BJ (cell line): ENCODE measurements at places on chromosomes 6 and 20.

- no peak for DNase-seq
Observed at GRCh38 chr6:168678588-168678987, 237.6 kb downstream of the SMOC2 start.

DNA sequence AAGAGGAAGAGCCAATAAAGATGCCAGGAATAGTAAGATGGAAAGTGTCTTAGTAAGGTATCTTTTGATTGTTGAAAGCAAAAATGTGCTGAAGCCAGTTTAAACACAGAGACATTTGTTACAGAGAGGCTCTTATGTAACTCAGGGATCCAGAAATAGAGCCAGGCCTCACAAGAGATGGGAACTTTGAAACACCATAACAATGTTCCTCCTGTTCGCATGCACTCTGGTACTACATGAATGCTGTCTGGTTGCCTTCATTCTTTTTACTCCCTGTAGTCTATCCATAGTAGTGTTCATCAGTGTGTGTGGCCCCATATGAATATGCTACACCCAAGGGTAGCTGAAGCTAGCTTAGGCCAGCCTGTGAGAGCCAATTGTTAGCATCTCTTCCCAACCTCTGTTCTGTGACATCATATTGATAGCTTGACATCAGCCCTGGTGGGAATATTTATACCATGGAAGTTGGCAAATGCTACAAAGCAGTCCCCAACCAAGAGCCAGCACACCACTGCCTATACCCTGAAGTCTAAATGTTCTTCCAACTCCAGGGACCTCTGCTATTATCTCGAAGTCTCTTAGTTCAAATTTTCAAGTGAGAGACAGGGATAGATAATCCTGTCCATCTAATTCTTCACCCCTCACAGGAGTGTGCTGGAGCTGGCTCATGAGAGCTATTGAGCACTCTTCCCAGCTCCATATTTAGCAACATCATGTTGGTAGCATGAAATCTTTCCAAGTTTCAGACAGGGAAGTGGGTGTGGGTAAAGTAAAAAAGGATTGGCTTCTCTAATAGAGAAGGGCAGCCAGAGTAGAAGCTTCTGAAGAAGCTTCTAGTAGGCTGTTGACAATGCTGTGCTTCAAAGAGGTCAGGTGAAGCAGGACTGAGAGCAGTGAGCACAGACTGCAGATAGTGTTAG is 7.0 kb downstream of the NDUFAF5 start:
- DNase-seq: no peak

- DNase-seq: no peak
Observed at GRCh38 chr6:144013486-144013909, 5.4 kb upstream of the PLAGL1 start.

DNA sequence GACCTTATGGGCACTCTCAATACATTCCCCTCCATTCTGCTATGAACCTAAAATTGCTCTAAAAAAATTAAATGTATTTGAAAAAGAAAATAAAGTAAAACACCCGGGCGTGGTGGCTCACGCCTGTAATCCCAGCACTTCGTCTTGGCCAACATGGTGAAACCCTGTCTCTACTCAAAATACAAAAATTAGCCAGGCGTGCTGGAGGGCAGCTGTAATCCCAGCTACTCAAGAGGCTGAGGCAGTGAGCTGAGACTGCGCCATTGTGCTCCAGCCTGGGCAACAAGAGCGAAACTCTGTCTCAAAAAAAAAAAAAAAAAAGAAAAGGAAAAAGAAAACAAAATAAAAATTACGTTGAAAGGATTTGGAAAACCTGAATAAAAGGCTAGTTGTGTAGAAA is 60.5 kb downstream of the CD164 start:
- no peak for DNase-seq

DNA sequence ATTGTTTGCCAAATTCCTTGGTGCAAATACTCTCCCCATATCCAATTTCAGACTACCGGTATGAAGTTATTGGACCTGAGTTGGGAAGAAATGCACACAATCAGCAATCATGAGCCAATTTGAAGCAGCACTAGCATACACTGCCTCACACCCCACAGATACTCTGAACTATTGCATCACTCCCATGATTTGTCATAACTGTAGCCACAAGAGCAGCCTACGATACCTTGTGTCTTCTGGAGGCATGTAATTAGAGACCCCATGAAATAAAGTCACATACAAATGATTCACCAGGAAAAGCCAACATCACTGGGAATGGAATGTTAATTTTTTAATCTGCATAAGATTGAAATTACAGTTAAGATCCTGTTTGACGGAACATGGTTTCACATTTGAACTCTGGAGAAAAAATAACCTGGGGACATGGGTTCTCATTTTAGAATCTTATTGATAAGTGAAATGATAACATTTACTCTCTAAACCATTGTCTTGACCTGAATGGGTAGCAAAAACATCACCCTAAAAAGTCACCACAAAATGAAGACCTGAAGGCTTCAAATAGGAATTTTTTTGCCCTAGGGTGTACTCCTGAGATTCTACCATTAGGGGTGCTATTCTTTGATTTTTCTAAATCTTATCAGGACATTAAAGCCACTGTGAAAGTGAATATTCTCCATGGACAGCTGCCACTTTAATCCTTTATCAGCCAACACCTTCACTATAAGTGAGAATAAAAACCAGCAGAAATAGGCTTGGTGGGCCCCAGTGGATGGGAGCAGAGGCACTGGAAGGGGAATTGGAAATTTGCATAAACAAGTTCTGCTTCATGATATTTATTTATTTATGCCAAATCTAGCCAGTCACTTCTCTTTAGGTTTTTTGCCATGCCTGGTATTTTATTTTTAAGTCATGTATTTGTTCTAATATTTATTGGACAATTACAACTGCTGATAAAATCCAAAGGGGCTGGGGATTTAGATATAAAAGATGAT is 34.5 kb upstream of the HBS1L start:
- peak; percentile 6 for DNase-seq

- DNase-seq: no peak
Observed at GRCh38 chr6:9623985-9624384, 790.9 kb downstream of the TFAP2A start.

DNA sequence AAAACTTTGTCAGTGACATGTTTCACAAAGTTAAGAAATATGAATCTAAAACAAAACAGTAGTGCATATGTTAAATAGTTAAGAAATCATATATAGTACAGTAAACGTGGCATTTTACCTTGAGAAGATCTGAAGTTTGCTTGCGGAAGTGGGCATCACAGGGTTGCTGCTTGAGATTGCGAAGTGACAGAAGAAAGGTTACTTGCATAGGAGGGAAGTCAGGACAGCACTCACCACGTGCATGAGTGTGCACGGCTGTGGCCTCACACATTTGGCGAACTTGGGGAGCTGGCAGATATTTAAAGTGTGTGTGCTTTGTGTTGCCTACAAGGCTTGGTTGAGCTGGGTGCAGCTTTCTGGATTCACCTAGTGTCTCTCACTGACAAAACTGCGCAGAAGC is 431.5 kb upstream of the ARID1B start:
- no peak for DNase-seq

DNA sequence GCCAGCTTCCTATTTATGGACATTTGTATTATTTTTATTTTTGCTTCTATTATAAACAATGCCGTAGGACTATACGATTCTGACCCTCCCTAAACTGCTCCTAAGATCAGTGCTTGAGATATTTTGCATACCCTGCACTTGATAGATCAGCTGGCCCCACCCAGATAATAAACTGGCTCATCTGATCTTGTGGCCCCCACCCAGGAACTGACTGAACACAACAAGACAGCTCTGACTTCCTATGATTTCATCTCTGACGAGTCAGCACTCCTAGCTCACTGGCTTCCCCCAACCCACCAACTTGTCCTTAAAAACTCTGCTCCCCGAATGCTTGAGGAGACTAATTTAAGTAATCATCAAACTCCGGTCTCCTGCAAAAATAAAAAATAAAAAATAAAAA is 34.9 kb upstream of the TFAP2A start:
- DNase-seq: no peak

- peak; percentile 4 for DNase-seq
Observed at GRCh38 chr20:14521436-14521835, 184.0 kb upstream of the FLRT3 start.

GRCh38 chr20:53061192-53062108 is 89.3 kb downstream of the TSHZ2 start:
- no peak for DNase-seq

- peak; percentile 57 for DNase-seq
Observed at GRCh38 chr20:58251979-58252591, 23.6 kb upstream of the ANKRD60 start.

DNA sequence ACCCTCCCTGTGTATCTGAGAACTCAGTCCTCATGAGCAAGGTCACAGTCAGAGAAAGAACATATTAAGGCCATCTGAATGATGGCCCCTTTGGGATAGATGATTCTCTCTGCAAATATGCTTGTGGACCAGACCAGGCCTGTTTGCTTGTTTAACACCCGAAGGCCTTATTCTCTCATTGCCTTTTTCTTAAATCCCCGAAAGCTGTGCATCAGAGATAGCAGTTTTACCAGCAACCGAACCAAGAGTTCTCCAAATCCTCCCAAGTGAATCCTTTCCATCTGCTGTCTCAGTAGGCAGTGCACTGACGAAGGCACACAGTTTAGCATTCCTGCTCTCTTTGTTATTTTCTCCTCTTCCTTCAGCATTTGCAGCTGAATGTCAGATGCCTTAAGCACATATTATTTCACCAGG is 79.8 kb downstream of the TRMT6 start:
- no peak for DNase-seq

GRCh38 chr6:125791151-125791819 is 525 bp downstream of the NCOA7 start:
- DNase-seq: no peak

DNA sequence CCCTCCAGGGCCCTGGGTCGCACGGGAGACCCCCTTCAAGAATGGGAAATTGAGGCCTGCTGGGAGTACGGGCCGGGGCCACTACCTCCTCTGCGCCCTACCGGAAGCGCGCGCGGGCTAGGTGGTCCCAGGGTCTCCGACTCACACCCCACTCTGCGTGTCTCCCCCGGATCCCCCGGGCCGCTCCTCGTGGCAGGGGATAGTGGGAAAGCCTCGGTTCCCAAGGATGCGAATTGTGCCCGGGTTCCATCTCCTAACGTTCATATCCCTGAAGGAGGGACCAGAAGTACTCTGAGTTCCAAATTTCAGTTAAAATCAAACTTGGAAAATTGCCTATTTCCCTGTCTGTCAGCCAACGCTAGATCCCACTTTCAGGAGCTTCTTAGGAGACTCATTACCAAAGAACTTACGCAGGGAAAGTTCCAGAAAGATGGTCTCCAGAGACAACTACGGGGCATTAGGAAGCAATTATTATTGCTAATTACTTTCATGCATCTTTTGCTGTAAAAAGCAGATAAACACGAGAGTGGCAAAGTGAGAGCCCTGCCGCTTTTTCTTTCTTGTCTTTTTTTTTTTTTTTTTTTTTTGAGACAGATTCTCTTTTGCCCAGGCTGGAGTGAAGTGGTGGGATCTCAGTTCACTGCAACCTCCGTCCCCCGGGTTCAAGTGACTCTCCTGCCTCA is 858 bp downstream of the FAM83D start:
- DNase-seq: no peak

DNA sequence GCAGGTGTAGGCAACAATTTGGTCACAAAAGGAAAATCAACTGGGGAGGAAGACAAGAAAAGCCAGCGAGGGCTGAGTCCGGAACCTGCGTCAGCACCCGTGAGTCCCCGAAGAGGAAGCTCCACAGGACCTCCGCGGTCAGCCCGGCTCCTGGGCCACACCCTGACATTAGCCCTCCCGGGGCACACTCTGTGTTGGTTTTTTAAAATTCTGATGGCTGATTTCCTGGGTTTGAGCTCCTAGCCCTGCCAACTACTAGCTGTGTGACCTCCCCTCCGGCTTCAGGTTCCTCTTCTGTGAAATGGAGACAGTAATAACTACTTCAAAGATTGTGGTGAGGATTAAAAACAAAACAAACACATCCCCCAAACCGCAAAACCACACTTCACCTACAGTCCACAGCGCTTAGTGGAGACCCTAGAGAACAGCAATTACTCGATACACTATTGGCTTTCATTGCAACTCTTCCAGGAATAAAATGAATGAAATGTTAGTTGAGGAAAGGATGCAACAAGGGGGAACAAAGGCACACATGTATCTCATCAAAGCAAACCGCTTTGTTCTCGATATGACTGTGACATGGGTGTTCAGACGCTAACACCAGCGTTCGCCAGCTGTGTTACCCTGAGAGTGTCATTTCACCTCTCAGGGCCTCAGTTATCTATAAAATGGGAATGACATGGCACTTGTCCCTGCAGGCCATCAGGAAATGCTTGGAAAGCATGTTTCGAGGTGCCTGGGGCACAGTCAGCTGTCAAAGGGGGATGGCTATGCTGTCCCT is 985 bp downstream of the ZBP1 start:
- DNase-seq: no peak
